CD8-positive, alpha-beta memory T cell (primary cell): ENCODE measurements at places on chromosomes 13 and 19. TPM values are rescaled to one million over a fixed set of nuclear protein-coding genes. Genes with fewer than 3 reads are reported as not detected.

The SIAH3 gene
- total RNA-seq = 0.20 TPM

The CLEC17A gene
- 1.5 TPM for total RNA-seq

The MICU2 gene
- 36.0 TPM for total RNA-seq

DNA sequence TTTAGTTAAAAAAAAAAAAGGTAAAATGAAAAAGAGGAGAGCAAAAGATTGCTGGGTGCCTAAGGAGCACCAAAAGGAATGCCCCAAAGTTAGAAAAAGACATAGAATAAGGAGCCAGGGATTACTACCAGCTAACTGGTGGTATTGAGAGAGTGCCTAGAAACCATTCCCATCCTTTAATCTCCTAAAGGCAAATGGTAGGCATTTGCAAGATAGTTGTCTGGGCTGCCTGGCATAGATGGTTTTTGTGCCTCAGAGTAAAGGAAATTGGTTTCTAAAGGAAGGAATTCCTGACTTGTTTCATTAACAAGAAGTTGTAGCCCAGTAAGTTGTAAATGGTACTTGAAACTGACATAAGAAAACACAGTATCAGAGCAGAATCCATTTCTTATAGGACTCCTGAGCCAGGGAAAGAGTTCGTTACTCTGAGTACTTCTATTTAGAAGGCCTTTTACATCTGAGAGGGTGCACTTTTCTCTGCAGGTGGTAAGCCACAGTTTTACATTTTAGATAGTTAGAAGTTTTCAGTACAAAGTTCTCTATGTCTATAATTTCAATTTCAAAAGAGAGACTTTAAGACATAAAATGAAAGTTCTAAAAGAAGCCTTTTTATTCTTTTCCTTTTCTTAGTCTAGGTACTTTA is 92.6 kb downstream of the OLFM4 start:
- no peaks in the 10 kb centered on the region for H3K36me3 ChIP-seq
- H3K4me3 ChIP-seq = no peak overlapping the region
- H3K27ac ChIP-seq = no peak overlapping the region

GRCh38 chr19:10749435-10750384 is 31.8 kb downstream of the DNM2 start:
- peaks cover 70% of the 10 kb centered on the region for H3K4me1 ChIP-seq
- no peak for DNase-seq
- peak overlapping the region; percentile 70 for H3K27ac ChIP-seq
- no peak overlapping the region for H3K4me3 ChIP-seq
- no peaks in the 10 kb centered on the region for H3K27me3 ChIP-seq

GRCh38 chr19:55145232-55145631 is 3.8 kb downstream of the TNNT1 start:
- H3K4me3 ChIP-seq = no peak overlapping the region
- peaks cover 27% of the 10 kb centered on the region for H3K27me3 ChIP-seq
- no peaks in the 10 kb centered on the region for H3K36me3 ChIP-seq
- H3K4me1 ChIP-seq = no peaks in the 10 kb centered on the region
- H3K27ac ChIP-seq = no peak overlapping the region

DNA sequence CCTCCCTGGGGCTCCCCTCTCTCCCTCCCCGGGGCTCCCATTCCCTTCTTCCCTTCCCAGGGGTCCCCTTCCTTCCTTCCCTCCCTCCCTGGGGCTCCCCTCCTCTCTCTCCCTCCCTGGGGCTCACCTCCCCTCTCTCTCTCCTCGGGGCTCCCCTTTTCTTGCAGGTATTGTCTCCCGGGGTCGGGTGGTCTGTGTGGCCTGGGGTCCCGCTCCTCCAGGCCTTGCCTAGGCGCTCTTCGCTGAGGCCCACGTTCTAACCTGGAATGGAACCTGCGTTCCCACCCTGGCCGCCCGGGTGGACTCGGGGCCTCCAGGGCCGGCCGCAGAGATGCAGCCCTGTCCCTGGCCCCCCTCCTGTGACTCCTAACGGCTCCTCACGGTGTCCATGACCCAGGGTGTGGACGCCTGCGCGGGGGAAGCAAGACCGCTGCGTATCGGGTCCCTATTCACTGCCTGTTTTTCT is 940 bp upstream of the DCUN1D2 start:
- DNase-seq = no peak
- H3K4me1 ChIP-seq = peaks cover 38% of the 10 kb centered on the region
- H3K36me3 ChIP-seq = no peaks in the 10 kb centered on the region
- peak overlapping the region; percentile 84 for H3K4me3 ChIP-seq
- peak overlapping the region; percentile 69 for H3K27ac ChIP-seq

GRCh38 chr19:17754634-17755442 is 3.6 kb downstream of the FCHO1 start:
- no peak overlapping the region for H3K27ac ChIP-seq
- no peaks in the 10 kb centered on the region for H3K36me3 ChIP-seq
- H3K27me3 ChIP-seq = no peaks in the 10 kb centered on the region
- H3K4me1 ChIP-seq = peaks cover 40% of the 10 kb centered on the region

DNA sequence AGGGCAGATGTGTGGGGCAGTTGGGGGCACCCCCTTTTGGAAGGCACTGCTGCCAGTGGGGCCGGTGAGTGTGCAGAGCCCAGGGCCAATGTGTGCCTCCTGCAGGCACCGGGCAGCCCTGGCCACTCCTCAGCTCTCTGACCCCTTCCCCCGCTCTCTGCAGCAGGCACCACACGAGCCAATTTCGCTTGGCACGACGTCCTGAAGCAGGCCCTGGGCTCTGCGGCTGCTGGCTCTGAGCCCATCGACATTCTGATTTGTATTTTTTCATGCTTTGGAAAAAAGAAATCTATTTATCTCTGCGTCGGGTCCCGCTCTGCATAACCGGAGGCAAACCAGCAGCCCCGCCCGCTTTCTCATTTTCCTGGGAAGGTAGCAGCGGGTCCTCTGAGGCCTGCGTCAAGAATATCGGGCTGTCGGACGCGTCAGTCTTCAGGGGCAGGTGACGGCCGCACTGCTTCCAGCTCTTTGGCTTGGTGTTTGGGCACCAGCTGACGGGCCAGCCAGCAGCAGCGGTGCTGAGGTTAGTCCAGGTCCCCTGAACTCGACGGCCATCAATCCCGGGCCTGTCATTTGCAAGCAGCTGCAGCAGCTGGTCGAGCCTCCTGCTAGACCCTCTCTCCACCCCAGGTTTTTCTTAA is 134.3 kb downstream of the KDM4B start:
- no peak overlapping the region for H3K4me3 ChIP-seq
- DNase-seq = no peak
- no peaks in the 10 kb centered on the region for H3K27me3 ChIP-seq
- no peaks in the 10 kb centered on the region for H3K36me3 ChIP-seq

GRCh38 chr13:27007166-27007565 is 164.4 kb downstream of the USP12 start:
- no peaks in the 10 kb centered on the region for H3K4me1 ChIP-seq
- H3K36me3 ChIP-seq = no peaks in the 10 kb centered on the region
- H3K27ac ChIP-seq = no peak overlapping the region
- DNase-seq = no peak
- H3K27me3 ChIP-seq = peaks cover 4% of the 10 kb centered on the region
